ENCODE measurements at places on chromosomes 4 and X.
A peak's percentile ranks its signal among the peaks of the same experiment; 100 is the strongest.

- DNase-seq = no peak
Measured at GRCh38 chr4:146134761-146135445, 40.6 kb upstream of the LSM6 start.

GRCh38 chr4:48203819-48204218 lies 65.8 kb downstream of the TEC start:
- peak; percentile 8 for DNase-seq

DNA sequence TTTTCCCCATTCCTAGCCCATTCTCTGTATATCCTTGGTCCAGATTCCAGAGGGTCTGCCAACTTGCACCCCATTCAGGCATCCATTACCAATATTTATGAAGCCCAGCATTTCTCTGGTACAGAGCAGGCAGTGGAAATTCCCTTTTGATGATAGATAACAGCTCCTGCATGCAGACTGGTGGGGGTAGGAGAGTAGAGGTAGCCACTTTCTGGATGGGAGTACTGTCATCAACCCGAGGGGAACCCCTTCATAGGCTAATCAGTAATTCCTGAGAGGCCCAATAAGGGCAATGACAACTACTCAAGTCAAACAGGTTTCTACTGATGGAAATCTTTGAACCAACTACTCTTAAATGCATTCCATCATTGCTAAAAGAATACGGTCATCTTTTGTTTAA lies 63.7 kb downstream of the COL25A1 start:
- DNase-seq = no peak

GRCh38 chrX:45517090-45517973 lies 316.7 kb upstream of the DIPK2B start:
- DNase-seq = no peak

DNA sequence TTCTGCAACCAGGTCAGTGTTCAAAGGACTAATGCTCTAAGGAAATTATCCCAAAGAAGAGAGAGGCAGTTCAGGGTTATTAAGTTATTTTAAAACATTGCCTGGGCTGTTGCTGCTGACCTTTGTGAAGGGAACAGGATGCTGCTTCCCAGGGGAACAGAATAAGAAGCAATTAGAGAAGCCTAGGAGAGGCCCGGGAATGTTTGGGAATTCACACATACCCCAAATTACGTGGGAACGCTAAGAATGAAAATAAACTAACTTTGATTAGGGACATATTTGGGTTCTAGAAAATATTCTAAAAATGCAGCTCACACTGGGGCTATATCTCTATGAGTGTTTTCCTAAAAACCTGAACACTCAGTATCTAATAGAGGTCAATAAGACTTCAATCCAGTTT lies 243.1 kb upstream of the FTHL17 start:
- no peak for DNase-seq

DNA sequence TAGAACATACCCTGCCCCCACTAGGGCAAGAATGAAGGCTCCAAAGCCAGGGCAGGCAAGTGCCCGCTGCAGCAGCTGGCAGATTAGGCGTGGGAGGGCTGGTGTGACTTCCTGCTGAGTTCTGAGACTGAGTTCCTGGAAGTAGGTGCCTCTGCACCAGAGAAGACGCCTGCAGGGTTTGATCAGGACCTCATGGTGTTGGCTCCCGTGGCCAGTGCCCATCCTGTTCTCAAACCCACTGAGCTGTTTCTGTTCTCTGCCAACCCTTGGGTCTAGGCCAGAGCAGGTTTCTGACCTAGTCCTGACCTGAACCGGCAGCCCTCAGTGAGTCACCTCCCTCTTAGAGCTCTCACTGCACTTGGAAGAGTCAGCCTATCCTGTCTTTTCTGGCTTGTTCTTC lies 220.7 kb downstream of the HS6ST2 start:
- no peak for DNase-seq

- no peak for DNase-seq
Measured at GRCh38 chr4:68960294-68961163, 8.9 kb upstream of the UGT2A3 start.

DNA sequence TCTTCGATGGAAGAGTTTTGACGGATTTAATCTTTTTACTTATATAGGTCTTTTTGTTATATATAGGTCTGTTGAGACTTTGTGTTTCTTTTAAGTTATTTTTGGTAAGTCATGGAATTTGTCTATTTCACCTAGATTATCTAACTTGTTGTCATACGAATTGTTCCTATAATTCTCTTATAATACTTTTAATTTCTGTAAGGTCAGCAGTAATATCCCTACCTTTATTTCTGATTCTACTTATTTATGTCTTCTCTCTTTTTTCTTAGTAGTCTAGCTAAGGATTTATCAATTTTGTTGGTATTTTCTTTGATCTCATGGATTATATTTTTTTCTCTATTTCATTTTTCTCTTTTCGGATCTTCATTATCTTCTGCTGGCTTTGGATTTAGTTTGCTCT lies 11.6 kb downstream of the SAP30 start:
- no peak for DNase-seq

- DNase-seq = no peak
Measured at GRCh38 chrX:7680181-7680580, 162.8 kb upstream of the VCX start.

GRCh38 chr4:104751468-104751867 lies 256.8 kb upstream of the CXXC4 start:
- no peak for DNase-seq

DNA sequence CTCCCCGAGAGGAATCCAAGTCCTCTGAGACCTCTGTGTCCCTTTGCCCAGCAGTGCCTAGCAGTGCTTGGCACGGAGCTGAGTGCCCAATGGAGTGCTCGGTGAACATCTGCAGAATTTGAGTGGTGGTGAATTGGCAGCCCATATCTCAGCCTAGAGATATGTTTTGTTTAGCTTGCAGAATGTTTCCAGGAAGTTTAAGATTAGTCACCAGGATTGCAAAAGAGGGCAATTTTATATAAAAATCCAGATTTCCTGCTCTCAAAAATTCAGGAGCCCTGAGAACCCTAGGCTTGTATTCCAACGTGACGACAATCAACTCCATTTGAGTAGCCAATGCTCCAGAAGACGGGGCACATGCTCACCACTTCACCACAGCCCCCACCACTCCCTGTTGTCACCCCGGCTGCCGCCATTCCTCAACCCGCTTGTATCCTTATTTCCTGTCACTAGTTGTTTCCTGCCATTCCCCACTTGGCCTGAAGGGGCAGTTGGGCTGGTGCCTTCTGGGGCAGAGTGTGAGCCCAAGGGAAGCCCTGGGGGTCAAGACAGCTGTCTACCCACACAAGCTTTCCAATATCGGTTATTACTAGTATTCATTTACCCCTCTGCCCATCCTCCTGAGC lies 116.9 kb downstream of the EFNB1 start:
- DNase-seq = no peak

DNA sequence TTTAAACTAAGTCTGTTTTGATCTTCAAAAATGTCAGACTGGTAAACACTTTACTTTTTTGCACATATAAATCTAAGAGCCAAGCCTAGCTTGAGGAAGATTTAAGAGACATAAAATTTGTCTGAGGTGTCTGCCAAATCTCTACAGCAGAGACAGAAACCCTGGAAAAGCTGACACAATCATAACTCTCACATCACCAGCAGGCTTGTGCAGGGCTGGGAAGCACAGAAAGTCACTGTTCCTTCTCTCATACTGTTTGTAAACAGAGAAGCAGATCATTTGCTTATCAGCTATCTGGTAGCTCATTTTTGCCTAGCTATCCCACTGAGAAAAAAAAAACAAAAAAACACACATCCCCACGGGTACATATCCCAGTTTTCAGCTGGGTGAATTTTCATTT lies 7.0 kb downstream of the ENOX2 start:
- no peak for DNase-seq

DNA sequence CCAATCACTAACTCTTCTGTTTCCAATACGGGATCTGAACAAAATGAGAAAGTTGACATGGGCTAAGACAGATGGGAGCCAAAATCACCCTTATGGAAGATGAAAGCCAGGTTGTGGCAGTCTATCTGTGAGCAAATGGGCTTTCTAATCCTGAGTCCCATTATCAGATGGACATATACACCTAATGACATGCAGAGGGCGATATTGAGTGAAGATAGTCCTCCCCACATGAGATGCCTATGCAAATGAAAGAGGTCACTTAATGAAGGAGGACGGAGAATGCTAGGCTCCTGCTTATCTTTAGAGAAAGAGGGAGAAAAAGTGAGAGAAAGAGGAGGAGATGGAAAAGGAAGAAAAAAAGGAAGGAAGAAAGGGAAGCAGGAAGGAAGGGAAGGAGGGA lies 547.5 kb downstream of the NLGN4X start:
- peak; percentile 13 for DNase-seq

- no peak for DNase-seq
Measured at GRCh38 chr4:181018472-181018871, 1224.7 kb upstream of the TENM3 start.

DNA sequence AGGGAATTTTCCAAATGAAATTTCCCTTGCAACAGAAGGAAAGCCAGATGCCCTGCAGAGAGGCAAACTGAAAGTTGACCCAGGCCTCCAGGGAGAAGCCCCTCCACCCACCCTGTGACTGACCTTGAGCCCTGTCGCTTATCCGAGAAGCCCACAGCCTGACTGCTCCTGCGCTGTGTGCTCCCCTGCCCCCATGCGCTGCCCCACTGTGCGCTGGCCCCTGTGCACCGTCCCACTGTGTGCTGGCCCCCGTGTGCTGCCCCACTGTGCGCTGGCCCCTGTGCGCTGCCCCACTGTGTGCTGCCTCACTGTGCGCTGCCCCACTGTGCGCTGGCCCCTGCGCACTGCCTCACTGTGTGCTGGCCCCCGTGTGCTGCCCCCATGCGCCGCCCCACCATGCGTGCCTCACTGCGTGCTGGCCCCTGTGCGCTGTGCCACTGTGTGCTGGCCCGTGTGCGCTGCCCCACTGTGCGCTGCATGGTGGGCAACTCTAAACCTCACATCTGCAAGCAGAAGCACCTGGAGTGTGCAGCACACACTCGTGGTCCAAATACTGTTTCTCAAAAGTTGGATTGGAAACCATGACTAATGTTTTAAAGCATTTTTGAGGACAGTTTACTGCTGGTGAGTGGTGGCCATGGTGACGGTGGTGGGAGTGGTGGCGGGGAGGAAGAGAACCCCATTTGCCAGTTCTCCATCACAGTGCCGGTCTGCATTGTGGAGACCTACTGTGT lies 8.3 kb upstream of the GRPEL1 start:
- DNase-seq = no peak

DNA sequence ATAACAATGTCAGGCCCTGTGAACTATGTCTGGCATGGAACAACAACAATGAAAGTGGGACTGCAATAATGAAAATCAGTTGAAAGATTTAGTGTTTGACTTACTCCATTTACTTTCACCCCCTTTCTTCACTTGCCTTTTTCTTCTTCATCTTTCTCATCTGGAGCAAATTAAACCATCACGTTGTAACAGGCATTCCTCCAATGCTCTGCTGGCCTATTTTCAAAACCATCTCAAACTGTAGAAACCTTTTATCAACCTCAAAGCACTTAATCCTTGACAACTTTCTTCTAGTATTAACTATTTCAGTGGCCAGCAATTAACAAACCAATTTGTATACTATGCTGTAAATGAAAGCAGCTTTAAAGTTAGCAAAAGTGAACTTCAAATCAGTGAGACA lies 8.3 kb downstream of the KLHL13 start:
- no peak for DNase-seq

GRCh38 chr4:3269105-3269927 lies 20.4 kb downstream of the MSANTD1 start:
- no peak for DNase-seq

DNA sequence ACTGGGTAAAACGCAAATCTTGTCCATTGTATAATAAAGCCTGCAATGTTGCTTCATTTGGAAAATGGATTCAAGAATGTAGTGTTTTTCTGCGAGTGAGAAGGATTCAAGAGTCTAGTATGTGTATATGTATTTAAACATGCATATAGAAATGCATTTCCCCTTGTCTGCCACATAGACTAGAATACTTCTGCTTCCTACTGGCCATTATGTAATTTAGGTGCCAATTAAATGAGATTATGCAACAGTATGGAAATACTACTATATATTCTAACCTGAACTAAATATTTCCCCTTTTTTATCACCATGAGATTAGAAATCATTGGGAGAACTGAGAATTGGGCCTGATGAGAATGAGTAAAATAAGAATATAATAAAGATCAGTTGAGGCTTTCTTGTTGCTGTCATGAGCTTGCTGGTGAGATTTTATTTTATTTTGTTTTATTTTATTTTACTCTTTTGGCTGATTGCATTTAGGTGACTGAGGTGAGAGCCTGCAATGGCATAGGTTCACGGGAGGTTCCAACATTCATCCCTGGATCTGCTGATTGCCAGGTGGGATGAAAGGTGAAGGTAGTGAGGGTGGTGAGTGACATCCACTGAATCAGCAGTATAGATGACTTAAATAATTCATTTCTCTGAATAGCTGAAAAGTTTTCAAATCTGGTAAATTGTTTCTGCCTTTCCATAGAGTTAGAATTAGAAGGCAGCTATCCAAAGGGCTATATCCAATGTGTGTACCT lies 95.6 kb upstream of the SLC4A4 start:
- no peak for DNase-seq

DNA sequence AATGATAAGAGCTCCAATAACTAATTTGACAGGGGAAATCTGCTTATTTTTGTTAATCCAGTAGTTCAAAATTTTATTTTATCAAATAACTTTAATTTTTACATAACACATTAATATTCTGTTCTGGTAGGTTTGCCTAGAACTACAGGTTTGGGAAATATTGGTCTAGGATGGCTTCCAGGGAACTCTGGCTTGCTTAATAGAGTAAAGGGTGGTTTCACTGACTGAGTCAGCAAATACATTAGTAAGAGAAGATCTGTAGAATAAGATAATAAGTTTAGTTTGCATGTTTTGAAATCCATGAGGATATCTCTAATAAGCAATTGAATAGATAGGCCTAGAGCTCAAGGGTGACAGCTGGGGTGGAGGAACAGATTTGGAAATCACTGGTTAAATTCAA lies 500.7 kb downstream of the ZNF674 start:
- no peak for DNase-seq

GRCh38 chrX:124023838-124024238 lies 62.3 kb downstream of the STAG2 start:
- no peak for DNase-seq

DNA sequence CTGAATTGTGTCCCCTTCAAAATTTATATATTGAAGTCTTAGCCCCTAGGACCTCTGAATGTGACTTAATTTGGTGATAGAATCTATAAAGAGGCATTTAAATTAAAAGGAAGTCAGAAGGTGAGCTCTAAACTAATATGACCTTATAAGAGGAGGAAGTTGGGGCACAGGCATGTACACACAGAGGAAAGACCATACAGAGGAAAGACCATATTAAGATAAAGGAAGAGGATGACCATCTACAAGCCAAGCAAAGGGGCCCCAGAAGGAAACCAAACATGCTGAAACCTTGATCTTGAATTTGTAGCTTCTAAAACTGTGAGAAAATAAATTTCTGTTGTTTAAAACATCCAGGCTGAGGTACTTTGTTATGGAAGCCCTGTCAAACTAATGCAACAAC lies 26.9 kb upstream of the CYBB start:
- no peak for DNase-seq

GRCh38 chrX:80513625-80514024 lies 93.4 kb downstream of the TENT5D start:
- DNase-seq = no peak

- no peak for DNase-seq
Measured at GRCh38 chr4:47274901-47275300, 188.6 kb downstream of the COMMD8 start.
